Brain pericyte (primary cell): ENCODE measurements at places on chromosomes 7 and 10.

DNA sequence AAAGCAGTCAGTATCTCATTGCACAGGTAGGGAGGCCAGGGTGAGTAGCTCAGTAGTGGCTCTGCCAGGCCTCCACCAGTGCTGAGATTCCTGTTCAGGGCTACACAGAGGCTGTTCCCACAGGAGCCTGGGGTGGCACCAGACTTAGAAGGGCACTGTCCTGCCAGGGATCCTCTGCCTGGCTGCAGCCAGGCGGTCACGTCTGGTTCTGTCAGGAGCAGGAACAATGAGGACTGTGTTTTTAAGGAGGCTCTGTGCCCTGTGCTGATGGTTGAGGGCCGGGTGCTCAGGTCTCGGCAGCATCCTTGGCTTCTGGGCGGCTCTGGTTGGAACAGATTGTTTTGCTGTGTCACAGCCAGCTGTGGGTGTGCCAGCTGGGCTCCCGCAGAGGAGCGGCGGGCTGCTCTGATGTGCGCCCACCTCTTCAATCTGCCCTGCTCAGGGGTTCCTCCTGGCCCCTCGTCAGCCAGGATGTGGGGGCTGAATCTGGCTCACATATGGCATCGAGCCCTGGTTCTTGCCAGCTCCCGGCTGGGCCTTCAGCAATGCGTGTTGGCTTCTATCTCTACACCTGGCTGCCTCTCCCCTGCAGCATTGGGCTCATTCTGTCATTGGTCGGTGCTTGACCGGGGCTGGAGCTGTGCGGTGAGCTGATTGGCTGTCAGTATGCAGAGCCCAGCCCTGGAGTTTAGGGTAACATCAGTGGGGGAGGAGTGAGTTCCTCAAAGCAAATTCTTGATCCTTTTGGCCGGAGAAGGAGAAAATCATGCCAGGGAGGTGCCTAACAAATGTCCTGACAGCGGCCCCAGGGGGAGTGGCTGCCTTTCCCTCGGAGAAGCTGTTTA, 41.2 kb downstream of the TACR2 start:
- DNase-seq: no peak

- DNase-seq: no peak
These were observed 14.9 kb upstream of the STOX1 start for GRCh38 chr10:68812420-68812819.

- no peak for DNase-seq
These were observed 615.2 kb upstream of the FOXK1 start for GRCh38 chr7:4066626-4067475.

DNA sequence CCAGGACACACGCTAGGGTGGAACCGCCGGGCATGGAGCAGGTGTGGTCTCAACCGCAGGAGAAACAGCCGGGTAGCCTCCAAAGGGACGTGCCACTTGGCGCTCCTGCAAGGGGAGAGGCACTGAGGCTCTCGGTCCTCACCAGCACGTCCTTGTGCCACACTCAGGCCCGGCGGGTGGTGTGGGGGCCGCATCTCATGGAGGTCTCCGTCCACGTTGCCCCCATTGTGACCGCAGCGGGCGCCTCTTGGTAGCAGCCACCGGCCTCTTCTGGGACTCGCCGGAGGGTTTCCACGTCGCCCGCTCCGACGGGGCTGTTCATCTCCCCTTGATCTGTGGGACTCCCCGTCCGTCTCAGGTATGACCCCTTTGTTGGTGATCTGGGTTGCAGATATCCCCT, 49.2 kb upstream of the ELFN1 start:
- no peak for DNase-seq

DNA sequence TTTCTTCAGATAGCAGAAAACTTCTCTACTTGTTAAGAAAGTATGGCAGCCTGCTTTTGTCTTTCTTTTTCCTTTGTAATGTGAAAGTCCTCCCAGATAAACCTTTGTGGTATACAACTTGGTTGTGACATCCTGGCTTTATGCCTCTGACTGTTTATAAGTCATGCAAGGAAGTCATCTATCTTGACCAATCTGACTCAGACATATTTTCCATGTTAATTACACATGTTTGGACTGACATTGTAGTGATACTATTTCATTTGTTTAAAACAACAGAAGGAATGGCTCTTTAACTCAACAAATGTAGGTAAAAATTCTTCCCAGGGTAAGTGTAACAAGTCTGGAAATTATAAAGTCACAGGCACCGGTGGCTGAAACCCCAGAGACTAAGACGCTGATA, 341.6 kb upstream of the MEOX2 start:
- no peak for DNase-seq

DNA sequence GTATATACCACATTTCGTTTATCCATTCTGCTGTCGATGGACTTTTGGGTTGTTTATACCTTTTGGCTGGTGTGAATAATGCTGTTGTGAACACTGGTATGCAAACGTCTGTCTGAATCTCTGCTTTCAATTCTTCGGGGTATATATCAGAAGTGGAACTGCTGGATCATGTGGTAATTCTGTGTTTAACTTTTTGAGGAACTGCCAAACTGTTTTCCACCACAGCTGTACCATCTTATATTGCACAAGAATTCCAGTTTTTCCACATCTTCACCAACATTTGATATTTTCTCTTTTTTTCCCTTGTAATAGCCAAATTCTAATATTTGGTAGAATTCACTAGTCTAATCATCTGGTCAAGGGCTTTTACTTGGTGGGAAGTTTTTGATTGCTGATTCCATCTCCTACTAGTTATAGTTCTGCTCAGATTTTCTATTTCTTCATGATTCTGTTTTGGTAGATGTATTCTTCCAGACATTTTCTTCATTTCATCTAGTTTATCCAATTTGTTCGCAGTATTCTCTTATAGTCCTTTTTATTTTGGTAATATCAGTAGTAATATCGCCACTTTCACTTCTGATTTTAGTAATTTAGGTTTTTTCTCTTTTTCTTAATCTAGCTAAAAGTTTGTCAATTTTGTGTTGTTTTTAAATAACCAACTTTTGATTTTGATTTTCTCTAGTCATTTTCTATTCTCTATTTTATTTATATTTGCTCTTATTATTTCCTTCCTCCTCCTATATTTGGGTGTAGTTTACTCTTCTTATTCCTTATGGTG, 271.2 kb downstream of the ZEB1 start:
- no peak for DNase-seq

GRCh38 chr10:46296641-46297141, 9.9 kb downstream of the ANTXRL start:
- no peak for DNase-seq

DNA sequence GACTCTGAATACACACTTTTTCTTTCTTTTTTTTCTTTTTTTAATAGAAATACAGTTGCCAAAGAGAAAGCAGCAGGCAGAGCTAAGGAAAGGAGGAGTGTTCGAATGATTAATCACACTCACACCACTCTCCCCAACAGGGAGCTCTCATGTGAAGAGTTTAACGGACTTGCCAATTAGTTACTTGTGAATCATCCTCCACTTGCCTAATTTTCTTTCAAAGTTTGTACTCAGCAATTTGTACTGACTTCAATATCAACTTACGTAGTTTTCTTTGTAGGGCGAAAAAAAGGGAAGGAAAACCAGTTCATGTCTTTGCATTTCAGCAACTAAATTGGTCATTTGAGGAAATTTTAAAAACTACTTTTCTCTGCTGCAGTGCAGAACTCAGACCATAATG, 109.2 kb downstream of the PIP4K2A start:
- DNase-seq: no peak

DNA sequence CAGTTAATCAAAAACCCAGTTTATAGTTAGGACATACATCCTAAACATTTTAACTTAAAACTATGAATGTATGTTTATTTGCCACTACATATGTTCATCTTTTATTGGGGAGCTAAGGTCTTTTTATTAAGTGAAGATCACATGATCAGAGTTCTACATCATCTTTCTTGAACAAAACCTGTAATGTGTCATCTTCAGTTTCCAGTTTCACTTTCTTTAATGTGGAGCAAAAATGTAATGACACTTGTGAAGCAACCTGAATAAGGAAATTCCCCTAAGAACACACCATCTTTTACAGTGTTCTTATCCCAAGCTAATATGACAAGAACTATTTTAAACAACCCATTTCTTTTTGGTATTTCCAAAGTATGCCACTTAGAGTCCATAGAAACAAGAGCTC, 166.7 kb upstream of the BET1 start:
- DNase-seq: no peak

GRCh38 chr7:110375068-110375467, 715.9 kb upstream of the LRRN3 start:
- no peak for DNase-seq
